Activated T-cell treated with anti-CD3 and anti-CD28 coated beads, Interleukin-2, amount 50 U/mL, for 24 hours (primary cell): ENCODE measurements at places on chromosomes 6 and 20.

DNA sequence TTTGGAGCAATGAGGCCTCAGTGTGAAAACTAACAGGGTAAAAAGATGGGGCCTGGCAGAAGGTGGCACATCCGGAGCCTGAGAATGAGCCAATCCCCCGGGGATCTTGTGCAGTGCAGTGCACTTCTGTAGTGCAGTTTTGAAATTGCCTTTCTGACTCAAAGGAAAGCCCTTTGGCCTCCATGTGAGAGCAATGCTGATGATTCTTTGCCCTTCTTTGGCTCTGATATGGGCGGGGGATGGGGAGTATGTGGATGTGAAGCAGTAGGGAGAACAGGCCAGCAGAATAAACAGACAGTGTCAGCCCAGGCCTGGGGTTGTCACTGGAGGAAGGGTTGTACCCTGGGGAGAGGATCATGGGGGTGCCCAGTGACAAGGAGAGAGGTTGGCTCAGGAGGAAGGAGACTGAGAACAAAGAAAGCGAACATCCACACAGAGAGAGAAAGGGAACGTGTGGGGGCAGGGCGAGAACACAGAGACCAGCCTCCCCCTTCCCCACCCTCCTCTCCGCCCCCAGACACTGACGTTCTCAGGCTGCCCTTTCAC lies 351.2 kb downstream of the CDC5L start:
- H3K4me3 ChIP-seq: no peak overlapping the region
- no peak for DNase-seq
- H3K4me1 ChIP-seq: peaks cover 20% of the 10 kb centered on the region
- H3K36me3 ChIP-seq: no peaks in the 10 kb centered on the region
- H3K27me3 ChIP-seq: no peaks in the 10 kb centered on the region

- H3K36me3 ChIP-seq: no peaks in the 10 kb centered on the region
- H3K4me1 ChIP-seq: no peaks in the 10 kb centered on the region
- no peak overlapping the region for H3K27ac ChIP-seq
- H3K4me3 ChIP-seq: no peak overlapping the region
Measured at GRCh38 chr6:67735623-67736022, 899.5 kb upstream of the ADGRB3 start.

- H3K36me3 ChIP-seq: no peaks in the 10 kb centered on the region
- H3K27me3 ChIP-seq: peaks cover 16% of the 10 kb centered on the region
- H3K27ac ChIP-seq: no peak overlapping the region
- DNase-seq: no peak
- H3K4me3 ChIP-seq: no peak overlapping the region
Measured at GRCh38 chr6:169291646-169292337, 38.1 kb upstream of the THBS2 start.

DNA sequence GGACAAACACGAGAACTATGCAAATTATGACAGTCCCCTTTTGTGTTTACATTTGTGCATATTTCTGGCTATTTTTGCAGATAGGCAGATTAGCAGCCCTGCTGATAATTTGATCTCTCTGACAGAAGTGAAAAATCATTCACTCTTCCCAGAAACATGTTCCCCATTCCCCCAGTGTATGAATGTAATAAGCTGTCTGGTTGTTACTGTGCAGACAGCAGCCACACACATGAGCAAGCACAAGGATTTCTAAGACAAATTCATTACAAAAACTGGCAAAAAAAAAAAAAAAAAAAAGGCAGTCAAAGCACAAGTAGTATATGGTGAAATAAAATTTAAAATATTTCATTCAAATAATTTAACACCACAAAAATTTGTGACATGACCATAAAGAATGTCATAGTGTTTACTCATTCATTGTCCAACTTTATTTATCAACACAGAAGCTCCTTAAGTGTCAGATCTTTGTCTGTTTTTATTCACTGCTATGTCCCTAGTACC lies 95.5 kb upstream of the VGLL2 start:
- H3K4me3 ChIP-seq: no peak overlapping the region
- no peak for DNase-seq
- H3K27ac ChIP-seq: no peak overlapping the region
- no peaks in the 10 kb centered on the region for H3K36me3 ChIP-seq
- H3K4me1 ChIP-seq: no peaks in the 10 kb centered on the region
- no peaks in the 10 kb centered on the region for H3K27me3 ChIP-seq

DNA sequence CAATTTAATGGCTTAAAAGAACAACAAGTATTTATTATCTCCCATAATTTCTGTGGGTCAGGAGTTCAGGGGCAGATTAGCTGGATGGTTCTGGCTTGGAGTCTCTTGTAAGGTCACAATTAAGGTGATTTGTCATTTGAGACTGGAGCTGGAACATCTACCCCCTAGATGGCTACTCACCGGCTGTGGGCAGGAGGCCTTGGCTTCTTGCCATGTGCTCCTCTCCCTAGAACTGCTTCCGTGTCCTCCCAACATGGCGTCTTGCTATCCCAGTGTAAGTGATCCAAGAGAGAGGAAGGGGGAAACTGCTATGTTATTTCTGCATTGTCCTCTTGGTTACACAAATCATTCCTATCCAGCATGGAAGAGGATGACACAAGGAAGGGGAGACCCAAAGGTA lies 210.2 kb upstream of the ECI2 start:
- no peak overlapping the region for H3K4me3 ChIP-seq
- no peak overlapping the region for H3K27ac ChIP-seq
- DNase-seq: no peak
